ENCODE measurements at places on chromosomes 16 and 17. TPM values are rescaled to one million over a fixed set of nuclear protein-coding genes. Genes with fewer than 3 reads are reported as not detected.

DNA sequence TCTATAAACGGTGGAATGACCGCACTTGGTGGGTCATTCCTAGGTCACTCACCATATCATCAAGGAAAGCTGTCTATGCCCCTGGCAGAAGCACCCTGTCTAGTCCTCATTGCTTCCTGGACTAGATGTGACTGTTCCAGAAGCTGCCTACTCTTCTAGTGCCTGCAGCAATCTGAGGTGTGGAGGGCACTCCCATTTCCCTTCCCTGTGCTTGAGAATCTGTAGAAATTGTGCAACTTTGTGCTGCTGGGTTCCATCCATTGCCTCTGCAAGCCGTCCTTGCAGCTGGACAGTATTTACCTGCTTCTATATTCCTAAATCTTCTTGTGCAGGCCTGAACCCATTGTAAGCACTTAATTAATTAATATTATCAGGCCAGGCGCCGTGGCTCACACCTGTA lies 52.1 kb downstream of the CACNG3 start:
- H3K4me1 ChIP-seq, result no peaks in the 10 kb centered on the region
- H3K4me3 ChIP-seq, result no peak overlapping the region
- DNase-seq, result no peak
- no peaks in the 10 kb centered on the region for H3K36me3 ChIP-seq
- H3K27ac ChIP-seq, result no peak overlapping the region

CORO7 gene
- polyA plus RNA-seq, result 12.6 TPM

FBXW10B gene
- 2.8 TPM for polyA plus RNA-seq

CRHR1 gene
- not detected for polyA plus RNA-seq

HYDIN gene
- 0.12 TPM for polyA plus RNA-seq

GRCh38 chr17:79952901-79953300 lies 82.8 kb downstream of the TBC1D16 start:
- no peaks in the 10 kb centered on the region for H3K27me3 ChIP-seq
- H3K4me3 ChIP-seq, result no peak overlapping the region
- no peak overlapping the region for H3K27ac ChIP-seq

VTN gene
- polyA plus RNA-seq, result 1.1 TPM

DNA sequence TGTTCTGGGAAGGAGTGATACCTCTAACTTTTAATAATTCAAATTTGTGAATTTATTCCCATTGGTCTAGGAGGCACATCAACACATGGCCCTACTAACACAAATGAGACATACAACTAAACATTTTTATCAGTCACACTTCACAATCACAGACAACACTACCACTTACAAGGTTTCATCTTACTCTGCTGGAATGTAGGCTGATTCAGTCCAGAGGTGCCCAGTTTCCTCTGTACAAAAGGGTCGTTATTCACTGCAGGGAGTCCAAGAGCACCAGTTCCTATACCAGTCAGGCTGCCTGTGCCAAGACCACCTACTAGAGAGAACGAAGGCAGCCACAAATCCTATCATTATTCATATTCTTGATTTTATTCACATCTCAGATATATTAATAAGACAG lies 41.4 kb downstream of the SETD6 start:
- H3K36me3 ChIP-seq, result peaks cover 99% of the 10 kb centered on the region
- DNase-seq, result no peak
- no peaks in the 10 kb centered on the region for H3K27me3 ChIP-seq
- no peaks in the 10 kb centered on the region for H3K4me1 ChIP-seq
- no peak overlapping the region for H3K27ac ChIP-seq

ASPHD1 gene
- 29.8 TPM for polyA plus RNA-seq

- no peaks in the 10 kb centered on the region for H3K36me3 ChIP-seq
- no peak overlapping the region for H3K4me3 ChIP-seq
- no peaks in the 10 kb centered on the region for H3K4me1 ChIP-seq
- no peak overlapping the region for H3K27ac ChIP-seq
- no peaks in the 10 kb centered on the region for H3K27me3 ChIP-seq
- no peak for DNase-seq
These were observed 10.6 kb downstream of the ITGAD start for GRCh38 chr16:31403590-31404352.

- peak; percentile 7 for DNase-seq
- H3K4me1 ChIP-seq, result peaks cover 56% of the 10 kb centered on the region
- H3K27ac ChIP-seq, result no peak overlapping the region
- H3K36me3 ChIP-seq, result peaks cover 17% of the 10 kb centered on the region
These were observed 38.7 kb upstream of the MRPS23 start for GRCh38 chr17:57888311-57889216.
